ENCODE measurements at places on chromosomes 11 and 22.

DNA sequence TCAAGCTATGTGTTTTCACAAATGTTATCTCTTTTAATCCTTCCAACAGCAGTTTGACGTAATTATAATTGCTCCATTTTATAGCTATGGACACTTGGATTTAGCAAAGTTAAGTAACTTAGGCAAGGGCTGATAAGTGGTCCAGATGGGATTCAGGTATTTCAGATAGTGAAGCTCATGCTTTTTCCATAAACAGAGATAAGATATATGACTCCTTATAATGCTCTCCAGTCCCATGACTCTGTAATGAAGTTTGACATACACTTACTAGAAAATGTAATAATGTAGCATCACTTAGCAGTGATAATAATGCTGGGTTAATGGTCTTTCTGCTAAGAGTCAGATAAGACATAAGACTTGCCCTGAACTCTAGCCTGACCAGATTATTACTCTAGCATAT, 892.1 kb downstream of the LRRC4C start:
- DNase-seq, result no peak

DNA sequence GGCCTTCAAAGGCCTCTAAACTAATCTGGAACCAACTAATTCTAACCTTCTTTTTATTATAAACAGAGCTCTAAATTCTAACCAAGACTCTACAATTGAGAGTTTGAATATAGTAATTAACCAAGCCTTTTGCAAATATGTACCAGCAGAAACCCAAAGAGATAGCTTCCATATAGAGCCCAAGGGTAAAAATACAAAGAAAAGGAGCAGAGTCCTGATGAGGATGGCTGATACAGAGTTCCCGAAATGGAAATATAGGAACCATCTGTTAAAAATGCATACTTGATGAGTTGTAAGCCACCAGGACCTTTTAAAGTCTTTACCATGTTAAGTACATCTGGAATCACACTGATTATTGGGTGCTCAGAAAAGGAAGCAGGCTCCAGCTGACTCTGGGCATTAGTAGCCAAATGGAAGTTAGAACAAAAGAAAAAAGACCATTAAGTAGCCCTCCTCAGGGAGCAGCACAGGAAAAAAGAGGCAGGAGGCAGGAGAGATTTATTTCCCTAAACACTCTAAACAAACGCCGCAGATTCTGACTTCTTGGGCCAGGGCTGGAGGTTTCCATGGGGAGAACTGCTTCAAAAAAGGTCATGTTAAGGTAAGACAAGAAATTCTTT, 463.1 kb upstream of the FAT3 start:
- DNase-seq, result no peak

- no peak for DNase-seq
Measured at GRCh38 chr11:62547691-62548281, 1.2 kb upstream of the AHNAK start.

GRCh38 chr22:33209930-33210784, 152.0 kb upstream of the SYN3 start:
- DNase-seq, result no peak

- no peak for DNase-seq
Measured at GRCh38 chr22:46467006-46467405, 70.4 kb downstream of the CELSR1 start.

GRCh38 chr22:24091551-24092420, 80.7 kb downstream of the CABIN1 start:
- no peak for DNase-seq

GRCh38 chr11:30326114-30326778, 3.3 kb downstream of the ARL14EP start:
- DNase-seq, result no peak

- no peak for DNase-seq
Measured at GRCh38 chr11:92626624-92627023, 342.8 kb upstream of the MTNR1B start.

DNA sequence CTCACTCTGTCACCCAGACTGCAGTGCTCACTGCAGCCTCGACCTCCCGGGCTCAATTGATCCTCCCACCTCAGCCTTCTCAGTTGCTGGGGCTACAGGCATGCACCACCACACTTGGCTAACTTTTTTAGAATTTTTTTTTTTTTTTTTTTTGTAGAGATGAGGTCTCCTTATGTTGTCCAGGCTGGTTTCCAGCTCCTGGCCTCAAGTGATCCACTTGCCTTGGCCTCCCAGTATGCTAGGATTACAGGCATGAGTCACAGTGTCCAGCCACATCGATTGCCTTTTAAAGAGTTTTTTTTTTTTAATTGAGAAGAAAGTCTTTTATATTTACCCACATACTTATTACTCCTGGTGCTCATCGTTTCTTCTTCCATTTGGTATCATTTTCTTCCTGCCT, 30.0 kb downstream of the PARVG start:
- no peak for DNase-seq

DNA sequence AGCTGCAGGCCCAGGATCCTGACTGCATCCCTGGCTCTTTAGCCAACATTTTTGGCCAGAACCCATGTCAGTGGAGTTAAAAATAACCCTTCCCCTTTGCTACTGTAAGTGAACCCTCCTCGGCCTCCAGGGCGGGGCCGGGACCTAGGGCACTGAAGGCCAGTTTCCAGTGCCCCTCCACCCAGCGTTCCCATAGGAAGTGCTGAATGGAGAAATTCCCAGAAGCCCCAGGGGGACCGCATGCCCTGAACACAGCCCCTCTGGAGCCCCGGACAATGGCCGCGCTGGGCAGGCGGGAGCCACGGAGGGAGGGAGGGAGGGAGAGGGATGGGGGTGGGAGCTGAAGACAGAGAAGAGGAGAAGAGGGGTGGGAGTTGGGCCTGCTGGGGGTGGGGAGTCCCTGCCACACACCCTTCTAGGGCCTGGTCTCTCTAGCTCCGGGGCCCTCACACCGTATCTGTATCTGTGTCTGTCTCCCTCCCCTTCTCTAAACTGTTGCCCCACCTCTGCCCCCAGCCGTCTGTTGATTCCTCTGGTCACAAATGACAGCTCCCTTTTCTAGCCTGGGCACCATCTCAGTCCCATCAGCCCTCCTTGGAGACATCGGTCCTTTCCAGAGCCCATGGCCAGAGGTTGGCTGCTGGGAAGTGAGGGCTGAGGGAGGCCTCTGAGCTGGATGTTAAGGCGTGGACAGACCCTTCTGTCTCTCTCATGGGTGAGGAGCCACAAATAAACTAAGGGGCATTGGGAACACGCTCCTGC, 10.9 kb downstream of the PDGFB start:
- DNase-seq, result no peak

DNA sequence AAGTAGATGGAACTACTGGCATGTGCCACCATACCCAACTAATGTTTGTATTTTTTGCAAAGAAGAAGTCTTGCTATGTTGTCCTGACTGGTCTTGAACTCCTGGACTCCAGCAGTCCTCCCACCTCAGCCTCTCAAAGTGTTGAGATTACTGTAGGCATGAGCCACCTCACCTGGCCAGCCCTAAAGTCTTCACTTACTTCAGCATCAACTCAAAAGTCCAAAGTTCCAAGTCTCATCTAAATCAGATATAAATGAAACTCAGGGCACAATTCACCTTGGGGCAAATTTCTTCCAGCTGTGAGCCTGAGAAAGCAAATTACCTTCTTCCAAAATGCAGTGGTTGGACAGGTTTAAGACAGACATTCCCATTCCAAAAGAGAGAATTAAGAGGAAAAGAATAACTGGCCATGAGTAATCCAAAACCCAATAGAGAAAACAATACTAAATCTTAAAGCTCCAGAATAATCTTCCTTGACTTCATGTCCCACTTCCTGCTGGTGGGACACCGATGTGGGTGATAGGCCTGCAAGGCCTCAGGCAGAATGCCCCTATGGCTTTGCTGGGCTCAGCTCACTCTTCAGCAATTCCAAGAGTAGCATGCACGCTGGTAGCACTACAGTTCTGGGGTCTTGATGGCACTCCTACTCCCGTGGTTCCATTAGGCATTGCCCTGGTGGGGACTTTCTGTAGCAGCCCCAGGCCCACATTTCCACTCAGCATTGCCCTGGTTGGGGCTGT, 50.3 kb downstream of the TUG1 start:
- no peak for DNase-seq

- DNase-seq, result no peak
Measured at GRCh38 chr22:45905924-45906865, 70.8 kb downstream of the WNT7B start.

DNA sequence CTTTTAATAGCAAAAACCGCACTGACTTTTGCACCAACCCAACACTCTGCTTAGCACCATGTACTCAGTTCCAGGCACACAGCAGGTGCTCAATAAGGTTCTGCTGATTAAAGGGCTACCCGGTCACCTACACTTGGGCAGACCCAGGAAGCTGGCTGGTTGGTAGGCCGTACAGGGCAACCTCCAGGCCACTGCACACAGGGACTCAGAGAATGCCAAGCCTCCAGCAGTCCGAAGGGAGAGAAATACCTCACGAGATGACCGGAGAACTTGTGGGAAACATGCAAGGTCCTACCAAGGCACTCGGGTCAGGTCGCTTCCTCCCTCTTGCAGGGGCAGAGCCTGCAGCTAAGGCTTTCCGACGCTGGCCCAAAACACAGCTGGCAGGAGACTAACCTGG, 109.2 kb downstream of the MICAL3 start:
- DNase-seq, result no peak

- DNase-seq, result no peak
Measured at GRCh38 chr11:96197801-96198701, 144.9 kb downstream of the MAML2 start.

GRCh38 chr11:40139066-40139465, 1320.4 kb downstream of the LRRC4C start:
- DNase-seq, result no peak

GRCh38 chr22:35538801-35539321, 1.8 kb upstream of the RASD2 start:
- no peak for DNase-seq

DNA sequence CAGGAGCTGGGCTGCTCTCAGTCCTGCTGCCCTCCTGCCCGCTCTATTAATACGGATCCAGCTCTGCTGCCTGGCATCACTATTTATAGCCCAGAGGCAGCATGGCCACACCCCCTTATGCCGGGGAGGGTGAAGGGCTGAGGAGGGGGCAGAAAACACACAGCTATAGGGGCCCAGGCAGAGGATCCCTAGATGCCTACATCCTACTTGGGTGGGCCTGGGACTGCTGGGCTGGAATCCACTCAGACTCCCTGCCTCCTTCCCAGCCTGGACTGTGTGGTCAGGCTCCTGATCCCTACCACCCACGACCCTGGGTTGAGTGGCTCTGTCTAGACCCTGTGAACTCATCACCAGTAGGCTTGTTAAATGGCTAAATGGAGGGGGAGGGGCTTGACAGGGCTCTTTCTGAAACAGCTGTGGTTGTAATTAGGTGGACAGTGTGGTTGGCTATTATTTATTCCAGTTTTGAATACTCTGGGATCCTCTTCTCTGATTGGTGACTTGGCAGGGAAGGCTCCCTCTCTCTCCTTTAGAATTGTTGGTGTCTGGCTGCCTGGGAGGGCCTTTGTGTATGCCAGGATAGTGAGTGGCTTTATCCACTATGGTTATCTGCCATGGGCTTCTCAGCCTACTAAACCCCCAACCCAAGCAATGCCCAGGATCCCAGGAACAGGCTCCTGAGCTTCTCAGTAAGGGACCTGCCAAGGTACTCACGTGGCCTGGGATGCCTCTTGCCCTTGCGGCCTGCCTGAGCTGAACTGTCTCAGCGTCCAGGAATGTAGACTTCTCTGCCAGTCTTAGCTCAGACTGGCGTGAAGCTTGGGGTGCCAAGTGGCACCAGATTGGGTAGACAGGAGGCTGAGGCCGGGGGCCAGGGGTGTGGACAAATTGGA, 15.2 kb downstream of the PHLDB1 start:
- DNase-seq, result no peak

- DNase-seq, result no peak
Measured at GRCh38 chr22:46851941-46852340, 89.5 kb downstream of the TBC1D22A start.

DNA sequence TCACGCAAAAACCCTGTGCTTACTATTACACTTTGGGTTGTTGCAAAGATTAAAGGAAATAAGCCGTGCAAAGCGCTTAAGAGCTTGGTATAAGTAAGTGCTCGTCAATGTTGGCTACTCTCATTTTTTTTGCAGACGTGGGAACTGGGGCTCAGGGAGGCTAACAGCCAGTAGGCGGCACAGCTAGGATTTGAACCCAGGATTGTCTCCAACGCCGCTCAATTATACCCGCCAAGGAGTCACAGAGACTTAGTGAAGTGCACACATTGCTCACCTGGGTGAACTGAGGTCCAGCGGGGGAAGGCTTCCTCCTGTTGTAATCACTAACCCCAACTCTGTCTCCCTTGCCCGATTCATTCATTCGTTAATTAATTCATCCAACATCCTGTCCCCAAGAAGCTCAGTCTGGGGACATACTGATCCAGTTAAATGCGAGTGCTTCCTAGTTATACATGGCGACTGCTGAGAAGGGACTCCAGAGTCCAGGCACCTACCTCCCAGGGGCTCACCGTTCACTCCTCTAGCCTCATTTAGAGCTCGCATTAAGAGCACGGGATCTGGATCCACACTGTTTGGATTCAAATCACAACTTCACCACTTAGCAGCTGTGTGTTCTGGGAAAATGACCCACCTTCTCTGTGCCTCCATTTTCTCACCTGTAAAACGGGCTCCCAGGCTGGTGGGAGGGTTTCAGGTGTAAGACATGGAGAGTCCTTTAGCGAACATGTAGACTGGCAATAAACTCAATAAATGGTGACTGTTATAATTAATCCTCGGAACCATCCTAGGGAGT, 838 bp upstream of the MTFP1 start:
- DNase-seq, result no peak

GRCh38 chr11:125176866-125177265, 12.3 kb downstream of the PKNOX2 start:
- no peak for DNase-seq

DNA sequence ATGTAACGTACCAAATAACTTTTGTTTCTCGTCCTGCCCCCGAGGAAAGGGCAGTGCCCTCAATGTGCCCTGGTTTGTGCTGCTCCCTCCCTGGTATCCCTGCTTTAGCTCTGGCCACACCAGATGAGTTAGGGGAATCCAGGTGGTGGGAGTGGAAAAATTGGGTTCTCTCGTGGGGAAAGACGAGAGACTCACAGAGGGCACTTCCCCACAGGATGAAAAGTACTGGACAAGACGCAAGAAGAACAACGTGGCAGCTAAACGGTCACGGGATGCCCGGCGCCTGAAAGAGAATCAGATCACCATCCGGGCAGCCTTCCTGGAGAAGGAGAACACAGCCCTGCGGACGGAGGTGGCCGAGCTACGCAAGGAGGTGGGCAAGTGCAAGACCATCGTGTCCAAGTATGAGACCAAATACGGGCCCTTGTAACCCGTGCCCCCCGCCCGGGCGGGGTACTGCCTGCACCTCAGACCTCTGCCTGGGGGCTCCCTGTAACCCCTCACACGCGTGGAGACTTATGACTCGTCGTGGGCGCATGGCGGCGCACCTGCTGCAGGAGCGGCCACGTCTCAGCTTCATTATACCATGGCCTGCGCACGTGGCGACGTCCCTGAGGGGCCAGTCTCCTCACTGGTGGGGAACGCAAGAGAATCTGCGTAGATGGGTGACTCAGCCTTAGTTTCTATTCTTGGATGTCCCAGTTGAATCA, 13.9 kb downstream of the TEF start:
- DNase-seq, result no peak

DNA sequence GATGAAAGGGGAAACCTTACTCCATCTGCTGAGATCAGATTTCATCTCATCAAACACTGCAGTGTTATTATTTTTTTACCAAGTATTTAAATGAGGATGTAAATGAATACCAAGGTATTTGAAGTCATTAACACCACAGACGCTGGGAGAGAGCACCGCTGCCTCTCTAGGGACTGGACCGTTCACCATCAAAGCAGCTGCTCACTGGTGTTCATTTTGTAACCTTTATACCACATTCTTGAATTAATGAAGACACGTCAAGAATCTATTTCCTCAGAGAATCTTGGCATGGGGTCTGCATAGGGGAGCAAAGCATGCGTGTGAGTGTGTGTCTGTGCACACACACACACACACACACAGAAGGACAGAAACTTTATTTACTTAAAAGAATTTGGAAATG, 15.6 kb downstream of the SIAE start:
- DNase-seq, result no peak

Measured in nucleus accumbens (tissue), 56 donors.